ENCODE measurements at places on chromosomes 13 and 19.
A peak's percentile ranks its signal among the peaks of the same experiment; 100 is the strongest.

- DNase-seq = no peak
Measured at GRCh38 chr19:37983916-37984315, 76.9 kb downstream of the SIPA1L3 start.

- DNase-seq = no peak
Measured at GRCh38 chr13:32589471-32589870, 3.2 kb downstream of the PDS5B start.

DNA sequence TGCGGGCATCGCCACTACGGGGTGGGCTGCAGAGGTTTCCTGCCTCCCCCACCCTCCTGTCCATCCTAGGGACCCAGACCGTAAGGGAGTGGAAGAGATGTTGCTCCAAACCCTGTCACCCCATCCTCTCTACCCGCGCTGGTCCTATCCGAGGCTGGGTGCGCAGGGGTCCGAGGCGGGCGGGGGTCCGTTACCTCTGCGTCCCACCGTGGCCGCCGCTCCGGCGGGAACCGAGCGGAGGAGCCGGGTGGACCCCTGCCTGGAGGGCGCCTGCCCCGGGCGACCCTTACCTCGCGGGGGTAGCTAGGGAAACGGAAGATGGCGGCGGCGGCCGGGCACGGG is at the start of gene DGKH:
TSS of gene DGKH (plus strand) at position 307 of the 342 bp plus-strand sequence. CDS start 126 bp downstream, outside the sequence.
- no peak for DNase-seq

- no peak for DNase-seq
Measured at GRCh38 chr19:51467864-51468544, 9.8 kb upstream of the SIGLEC8 start.

DNA sequence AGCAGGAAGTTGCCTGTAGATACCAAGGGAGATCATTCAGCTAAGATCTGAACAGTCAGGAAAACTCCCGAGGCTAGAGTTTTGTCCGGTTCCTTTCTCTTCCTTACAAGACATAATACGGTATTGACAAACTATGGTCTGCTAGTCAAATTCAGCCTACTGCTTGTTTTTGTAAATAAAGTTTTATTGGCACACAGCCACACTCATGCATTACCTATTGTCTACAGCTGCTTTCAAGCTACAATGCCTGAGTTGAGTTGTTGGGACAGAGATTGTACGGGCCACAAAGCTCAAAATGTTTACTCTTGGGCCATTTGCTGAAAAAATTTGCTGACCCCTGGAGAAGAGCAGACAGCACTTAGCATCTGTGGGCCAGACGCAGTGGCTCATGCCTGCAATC is 2.5 kb downstream of the SLC1A6 start:
- DNase-seq = no peak

DNA sequence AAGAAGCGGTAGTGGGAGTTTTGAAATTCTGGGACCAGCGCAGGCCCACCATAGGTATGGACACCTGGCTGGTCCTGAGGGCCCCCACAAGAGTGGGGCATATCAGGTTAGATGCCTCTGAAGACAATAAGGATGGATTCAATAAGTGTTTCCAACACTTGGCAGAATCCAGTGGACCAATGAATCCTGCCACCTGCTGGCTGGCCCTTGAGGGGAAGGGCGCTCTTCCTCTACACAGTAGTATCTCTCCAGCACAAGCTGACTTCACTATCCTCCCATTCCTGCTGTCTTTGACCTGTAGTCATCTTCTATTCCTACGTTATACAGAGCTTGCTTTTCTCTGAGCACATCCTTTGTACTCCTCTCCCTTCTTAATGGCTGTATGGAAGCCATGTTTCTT is 199.7 kb upstream of the TSHZ3 start:
- no peak for DNase-seq

DNA sequence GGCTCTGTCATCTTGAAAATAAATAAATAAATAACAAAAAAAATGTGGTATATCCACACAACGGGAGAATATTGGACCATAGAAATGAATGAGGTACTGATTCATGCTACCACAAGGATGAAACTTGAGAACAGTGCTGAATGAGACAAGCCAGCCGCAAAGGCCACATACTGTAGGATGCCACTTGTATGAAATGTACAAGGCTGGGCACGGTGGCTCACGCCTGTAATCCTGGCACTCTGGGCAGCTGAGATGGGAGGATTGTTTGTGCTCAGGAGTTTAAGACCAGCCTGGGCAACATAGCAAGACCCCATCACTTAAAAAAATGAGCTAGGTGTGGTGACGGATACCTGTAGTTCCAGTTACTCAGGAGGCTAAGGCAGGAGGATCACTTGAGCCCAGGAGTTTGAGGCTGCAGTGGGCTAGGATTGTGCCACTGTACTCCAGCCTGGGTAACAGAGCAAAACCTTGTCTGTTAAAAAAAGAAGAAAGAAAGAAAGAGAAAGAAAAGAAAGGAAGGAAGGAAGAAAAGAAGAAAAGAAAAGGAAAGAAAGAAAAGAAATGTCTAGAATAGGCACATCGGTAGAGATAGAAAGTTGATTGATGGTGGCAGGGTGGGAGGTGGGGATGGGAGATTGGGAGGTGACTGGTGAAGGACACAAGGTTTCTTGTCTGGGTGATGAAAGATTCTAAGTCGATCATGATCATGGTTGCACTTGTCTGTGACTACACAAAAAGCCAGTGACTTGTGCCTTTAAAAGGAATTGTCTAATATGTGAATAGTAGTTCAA is 20.3 kb downstream of the HPN start:
- no peak for DNase-seq

- DNase-seq = no peak
Measured at GRCh38 chr19:898663-899062, 5.4 kb downstream of the RNU6-9 start.

DNA sequence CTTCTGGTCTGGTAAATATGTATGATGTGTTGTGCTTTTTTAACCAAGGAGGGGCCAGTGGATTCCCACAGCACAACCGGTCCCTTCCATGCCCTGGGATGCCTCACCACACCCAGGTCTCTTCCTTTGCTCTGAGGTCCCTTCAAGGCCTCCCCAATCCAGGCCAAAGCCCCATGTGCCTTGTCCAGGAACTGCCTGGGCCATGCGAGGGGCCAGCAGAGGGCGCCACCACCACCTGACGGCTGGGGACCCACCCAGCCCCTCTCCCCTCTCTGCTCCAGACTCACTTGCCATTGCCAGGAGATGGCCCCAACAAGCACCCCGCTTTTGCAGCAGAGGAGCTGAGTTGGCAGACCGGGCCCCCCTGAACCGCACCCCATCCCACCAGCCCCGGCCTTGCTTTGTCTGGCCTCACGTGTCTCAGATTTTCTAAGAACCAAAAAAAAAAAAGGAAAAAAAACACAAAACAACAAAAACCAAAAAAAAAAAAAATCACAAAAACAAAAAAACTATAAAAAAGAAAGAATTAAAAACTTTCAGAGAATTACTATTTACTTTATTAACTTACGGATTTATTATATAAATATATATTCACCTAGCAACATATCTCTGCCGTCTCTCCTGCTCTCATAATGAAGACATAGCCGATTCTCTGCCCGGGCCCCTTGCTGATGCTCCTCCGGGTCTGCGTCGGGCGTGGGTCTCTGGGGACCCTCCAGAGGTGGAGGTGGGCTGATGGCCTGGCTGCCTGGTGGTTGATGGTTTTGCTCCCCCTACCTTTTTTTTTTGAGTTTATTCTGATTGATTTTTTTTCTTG is 14.4 kb downstream of the CAPN12 start:
- peak; percentile 60 for DNase-seq

DNA sequence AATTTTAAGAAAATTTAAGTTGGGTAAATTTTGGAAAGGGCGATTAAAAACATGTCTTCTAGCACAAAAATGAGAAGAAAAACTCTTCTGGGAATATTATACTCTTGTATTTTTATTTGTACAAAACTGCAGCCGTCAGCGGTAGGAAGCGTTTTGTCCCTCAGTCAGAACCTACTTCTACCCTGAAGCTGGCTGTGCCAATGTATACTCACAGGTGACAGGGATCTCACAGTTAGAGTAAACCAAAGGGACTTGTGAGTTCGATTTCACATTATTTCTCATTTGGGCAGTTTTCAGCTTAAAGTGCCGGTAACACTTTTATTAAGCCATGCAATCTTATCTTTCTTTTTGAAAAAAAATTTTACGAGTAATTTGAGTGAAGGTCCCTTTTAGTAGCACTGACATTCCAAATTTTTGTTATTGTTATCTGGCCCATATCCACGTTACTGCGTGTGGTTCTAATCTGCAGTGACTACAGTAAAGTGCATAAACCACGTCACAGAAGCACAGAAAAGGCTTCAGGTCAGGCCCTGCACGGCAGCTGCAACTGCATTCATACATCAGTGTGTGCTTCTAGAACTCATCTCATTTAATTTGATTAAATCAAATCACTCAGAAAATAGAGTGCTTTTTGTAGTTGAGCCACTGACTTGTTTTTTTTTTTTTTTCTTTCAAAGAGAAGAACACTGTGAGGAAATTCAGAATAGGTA is 387.3 kb downstream of the LIG4 start:
- DNase-seq = no peak

DNA sequence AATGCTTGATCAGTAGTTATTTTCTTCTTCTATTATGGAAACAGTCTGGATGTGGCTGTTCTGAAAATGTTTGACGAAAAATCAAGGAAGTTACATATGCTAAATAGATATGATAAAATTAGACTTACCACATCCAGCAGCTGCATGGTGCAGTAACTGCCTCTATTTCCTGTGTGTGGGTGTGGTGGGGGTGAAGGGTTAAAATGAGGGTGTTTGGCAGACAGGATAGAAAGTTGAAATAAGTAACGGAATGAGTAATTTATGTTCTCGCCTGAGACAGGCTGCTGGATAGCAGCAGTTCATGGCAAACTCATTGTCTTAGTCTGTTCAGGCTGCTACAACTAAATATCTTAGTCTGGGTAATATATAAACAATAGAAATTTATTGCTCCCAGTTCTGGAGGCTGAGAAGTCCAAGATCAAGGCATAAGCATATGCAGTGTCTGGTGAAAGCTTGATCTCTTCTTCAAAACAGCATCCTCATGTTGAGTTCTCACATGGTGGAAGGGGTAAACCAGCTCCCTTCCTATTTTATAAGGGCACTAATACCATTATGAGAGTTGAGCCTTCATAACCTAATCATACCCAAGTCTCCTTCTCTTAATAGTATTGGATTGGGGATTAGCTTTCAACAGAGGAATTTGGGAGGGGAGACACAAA is 1248.9 kb downstream of the SLITRK5 start:
- no peak for DNase-seq

- no peak for DNase-seq
Measured at GRCh38 chr13:36601186-36601585, 72.6 kb upstream of the SERTM1 start.

DNA sequence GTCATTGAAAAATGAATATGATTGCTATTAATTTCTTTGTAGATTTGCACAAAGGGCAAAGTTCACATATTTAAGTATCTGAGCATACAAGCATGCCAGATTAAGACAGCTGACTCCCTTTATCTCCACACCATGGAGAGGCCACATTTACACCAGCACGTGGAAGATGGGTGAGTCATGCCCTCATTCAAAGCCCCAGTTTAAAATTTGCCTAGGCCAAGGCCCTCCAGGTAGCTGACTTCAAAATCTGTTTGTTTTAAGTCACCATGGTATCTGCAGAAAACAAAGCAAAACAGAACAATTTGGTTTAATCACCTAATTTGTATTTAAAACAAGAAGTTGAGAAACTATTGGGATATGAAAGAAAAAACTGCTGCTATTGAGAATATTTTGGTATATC is 109.2 kb downstream of the ESD start:
- no peak for DNase-seq

- DNase-seq = no peak
Measured at GRCh38 chr19:3586707-3587346, 1.5 kb downstream of the GIPC3 start.

GRCh38 chr19:47467914-47468313 is 3.8 kb downstream of the SLC8A2 start:
- no peak for DNase-seq

GRCh38 chr19:35824150-35824549 is 11.5 kb upstream of the PRODH2 start:
- DNase-seq = no peak

DNA sequence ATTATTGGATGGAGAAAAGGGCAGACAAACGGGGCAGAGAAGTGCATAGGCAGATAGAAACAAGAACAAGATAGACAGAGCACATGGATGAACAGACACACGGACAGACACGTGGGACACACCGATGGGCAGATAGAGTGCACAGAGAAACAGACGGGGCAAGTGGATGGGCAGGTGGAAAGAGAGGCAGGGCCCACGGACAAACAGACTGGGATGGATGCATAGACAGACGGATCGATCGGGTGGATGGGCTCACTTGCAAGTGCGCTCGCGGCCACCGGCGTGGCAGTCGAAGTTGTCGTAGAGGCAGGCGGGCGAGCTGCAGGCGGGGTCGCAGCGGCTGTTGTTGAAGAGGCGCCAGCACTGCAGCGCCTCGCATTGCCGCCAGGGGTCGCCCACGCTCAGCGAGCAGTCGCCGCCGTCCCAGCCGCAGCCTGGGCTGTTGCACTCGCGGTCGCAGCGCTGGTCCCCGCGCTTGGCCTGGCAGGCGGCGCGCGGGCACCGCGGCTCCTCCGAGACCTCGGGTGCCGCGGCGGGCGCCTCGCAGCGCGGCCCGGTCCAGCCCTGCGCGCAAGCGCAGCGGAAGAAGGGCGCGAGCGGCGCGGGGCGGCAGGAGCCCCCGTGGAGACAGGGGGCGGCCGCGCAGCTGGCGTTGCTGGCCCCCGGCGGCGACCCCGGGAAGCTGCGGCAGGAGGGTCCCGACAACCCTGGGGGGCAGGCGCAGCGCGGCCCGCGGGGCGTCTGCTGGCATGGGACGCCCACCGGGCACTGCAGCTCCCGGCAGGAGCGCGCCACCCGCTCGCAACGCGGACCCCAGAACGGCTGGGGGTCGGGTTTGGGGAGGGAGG is 23.3 kb downstream of the NOTCH3 start:
- DNase-seq = peak; percentile 63

DNA sequence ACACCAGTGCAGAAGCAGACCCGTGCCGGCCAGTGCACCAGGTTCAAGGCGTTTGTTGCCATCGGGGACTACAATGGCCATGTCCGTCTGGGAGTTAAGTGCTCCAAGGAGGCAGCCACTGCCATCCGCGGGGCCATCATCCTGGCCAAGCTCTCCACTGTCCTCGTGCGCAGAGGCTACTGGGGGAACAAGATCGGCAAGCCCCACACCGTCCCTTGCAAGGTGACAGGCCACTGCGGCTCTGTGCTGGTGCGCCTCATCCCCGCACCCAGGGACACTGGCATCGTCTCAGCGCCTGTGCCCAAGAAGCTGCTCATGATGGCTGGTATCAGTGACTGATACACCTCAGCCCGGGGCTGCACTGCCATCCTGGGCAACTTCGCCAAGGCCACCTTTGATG is 10.1 kb downstream of the ZNF44 start:
- DNase-seq = no peak

DNA sequence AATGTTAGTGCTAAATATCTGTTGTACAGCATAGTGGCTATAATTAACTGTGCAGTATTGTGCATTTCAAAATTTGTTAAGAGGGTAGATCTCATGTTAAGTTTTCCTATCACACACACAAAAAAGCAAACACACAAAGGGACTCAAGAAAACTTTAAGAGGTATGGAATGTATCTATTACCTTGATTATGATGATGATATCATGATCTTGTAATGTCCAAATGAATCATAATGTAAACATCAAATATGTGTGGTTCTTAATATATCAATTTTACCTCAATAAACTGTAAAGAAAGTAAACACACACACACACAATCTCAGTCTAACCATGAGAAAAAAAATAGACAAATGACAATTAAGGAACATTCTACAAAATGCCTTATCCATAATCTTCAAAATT is 934.6 kb downstream of the SLITRK1 start:
- DNase-seq = no peak

GRCh38 chr19:31503211-31503610 is 154.0 kb upstream of the TSHZ3 start:
- DNase-seq = no peak
